Mesangial cell (primary cell): ENCODE measurements at places on chromosomes 2 and 18. TPM values are rescaled to one million over a fixed set of nuclear protein-coding genes. Genes with fewer than 3 reads are reported as not detected.

Gene RAB27B
- total RNA-seq, result 1.6 and 3.0 TPM in 2 replicates

Gene TGOLN2
- 86.5 and 121 TPM in 2 replicates for total RNA-seq

Gene CMPK2
- total RNA-seq, result 1.1 and 1.5 TPM in 2 replicates

Gene GPR75
- total RNA-seq, result 0.98 and 1.1 TPM in 2 replicates

Gene PFN4
- 0.49 and 1.1 TPM in 2 replicates for total RNA-seq
